ENCODE measurements at places on chromosomes 16 and 17.

DNA sequence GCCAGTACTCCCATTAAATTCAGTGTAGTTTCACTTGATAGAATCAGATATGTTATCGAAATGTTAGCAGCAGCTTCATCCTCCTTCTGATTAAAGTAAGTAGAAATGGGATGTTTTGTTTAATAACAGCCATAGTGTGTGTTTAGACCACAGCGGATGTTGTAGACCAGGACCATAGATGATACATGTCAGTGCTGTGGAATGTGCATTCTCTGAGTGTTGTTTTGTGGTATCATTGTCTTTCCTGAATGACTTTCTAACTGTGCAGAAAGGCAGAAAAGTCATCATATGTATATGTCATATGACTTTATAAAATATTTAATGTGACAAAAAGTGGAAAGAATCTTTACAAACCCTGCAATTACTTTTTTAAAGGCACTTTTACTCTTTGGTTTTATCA is 55.6 kb downstream of the CYLD start:
- DNase-seq, result no peak

- no peak for DNase-seq
Measured at GRCh38 chr17:17700251-17700969, 19.2 kb downstream of the RAI1 start.

DNA sequence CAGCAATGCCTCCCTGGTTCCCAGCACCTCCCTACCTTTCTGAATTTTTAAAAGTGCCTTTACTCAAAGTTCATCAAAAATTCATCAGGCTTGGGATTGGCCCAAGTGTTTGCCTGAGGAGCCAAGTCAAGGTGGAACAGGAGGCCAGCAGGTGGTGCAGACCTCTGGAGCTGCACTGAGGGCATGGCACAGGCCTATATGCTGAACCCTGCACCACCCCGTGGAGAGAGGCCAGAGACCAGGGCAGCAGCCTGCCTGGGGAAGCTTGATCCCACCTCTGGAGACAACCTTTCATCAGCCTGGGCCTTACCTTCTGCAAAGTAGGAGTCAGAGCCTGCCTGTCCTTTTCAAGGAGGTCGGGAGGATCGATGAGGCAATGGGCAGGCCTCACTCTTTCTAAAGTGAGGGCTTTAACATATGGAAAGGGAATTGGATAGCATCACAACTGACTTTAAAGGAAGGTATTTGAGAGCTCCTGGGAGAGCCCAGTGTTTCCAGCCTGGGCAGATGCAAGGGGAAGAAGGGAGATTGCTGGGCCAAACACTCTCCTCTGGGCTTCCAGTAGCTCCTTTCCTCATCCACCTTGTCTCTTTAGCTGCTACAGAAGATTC is 31.8 kb upstream of the TMEM132E start:
- DNase-seq, result no peak

- DNase-seq, result no peak
Measured at GRCh38 chr16:77858060-77858459, 69.7 kb downstream of the VAT1L start.

DNA sequence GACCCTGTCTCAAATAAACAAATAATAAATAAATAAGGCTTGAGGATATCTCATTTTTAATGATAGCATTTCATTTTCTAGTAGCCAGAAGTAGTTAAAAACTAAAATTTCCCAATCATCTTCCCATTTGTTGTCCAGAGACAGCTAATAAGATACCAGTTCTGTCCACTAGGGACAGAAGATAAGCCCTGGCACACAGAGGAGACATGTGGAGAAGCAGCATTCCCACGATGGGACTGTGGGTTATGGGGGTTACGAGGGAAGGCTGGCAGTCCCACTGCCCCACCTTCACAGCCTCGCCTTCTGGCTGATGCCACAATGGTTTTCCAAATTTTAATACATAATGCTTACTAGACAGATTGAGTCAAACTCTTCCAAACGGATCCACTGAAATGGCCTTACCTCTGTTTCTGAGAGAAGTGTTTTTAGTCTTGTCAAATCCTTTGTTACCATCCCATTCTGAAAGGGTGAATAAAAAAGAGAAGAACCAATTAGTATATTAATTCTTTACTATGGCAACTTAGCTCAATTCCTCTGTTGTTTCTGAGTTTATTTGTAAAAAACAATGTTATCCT is 44.2 kb downstream of the HELZ start:
- no peak for DNase-seq

All from T follicular helper cell (primary cell).